Left cardiac atrium (tissue), 4 donors: ENCODE measurements at places on chromosomes 2 and 18. TPM values are rescaled to one million over a fixed set of nuclear protein-coding genes. Genes with fewer than 3 reads are reported as not detected.

GRCh38 chr2:215171151-215171550 lies 32.7 kb upstream of the ABCA12 start:
- DNase-seq, result no peak

DNA sequence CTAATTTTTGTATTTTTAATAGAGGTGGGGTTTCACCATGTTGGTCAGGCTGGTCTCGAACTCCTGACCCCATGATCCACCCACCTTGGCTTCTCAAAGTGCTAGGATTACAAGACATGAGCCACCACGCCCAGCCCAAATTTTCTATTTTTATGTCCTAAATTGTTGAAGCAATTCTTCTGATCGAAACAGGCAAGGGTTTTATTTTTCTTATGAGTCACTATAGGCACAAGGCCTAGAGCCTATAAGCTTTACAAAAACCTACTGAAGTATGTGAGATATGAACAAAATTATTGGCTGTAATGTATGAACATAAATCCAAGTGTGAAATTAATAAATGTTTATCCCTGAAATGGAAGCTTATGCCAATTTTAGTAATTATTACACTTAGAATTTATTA lies 464.2 kb upstream of the NRP2 start:
- DNase-seq, result no peak

GRCh38 chr2:85243101-85244072 lies 84.4 kb downstream of the TGOLN2 start:
- peak; percentile 76 for DNase-seq

DNA sequence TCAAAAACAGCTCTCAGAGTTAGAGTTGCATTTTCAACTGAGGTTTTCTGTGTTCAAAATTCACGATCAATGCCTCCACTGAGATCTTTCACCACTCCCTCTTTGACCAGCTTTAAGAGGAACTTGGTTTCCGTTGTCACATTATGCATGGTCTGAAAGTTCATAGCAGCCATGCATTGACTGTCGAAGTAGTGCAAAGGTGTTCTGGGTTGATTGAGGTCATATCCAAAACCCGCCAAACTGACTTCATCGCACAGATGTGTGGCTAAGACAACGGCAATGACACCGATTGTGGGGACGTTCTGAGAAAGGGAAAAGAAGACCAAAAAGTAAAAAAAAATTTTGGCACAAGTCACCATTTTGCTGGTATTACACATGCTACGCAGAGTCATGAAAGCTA lies 48.7 kb downstream of the ST3GAL5 start:
- DNase-seq, result no peak

DNA sequence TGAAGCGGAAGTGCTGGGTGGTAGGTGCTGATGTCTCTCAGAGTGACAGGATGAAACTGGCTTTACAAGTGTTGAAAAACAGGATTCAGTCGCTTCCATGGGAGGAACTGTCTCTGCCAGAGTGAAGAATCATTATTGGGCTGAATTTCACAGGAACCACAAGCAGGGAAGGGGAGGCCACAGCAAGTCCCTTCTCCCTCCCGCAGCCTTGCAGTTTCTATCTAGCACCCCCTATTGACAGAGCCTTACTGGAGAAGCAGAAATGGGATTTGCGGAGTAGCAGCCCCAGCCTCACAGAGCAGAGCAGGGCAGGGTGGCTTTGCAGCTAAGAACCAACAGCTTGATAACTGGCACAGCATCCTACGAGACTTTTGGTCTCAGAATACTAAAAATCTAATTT lies 33.3 kb upstream of the RMP24 start:
- no peak for DNase-seq

GRCh38 chr18:45355944-45356520 lies 259.2 kb upstream of the SLC14A2 start:
- no peak for DNase-seq

DNA sequence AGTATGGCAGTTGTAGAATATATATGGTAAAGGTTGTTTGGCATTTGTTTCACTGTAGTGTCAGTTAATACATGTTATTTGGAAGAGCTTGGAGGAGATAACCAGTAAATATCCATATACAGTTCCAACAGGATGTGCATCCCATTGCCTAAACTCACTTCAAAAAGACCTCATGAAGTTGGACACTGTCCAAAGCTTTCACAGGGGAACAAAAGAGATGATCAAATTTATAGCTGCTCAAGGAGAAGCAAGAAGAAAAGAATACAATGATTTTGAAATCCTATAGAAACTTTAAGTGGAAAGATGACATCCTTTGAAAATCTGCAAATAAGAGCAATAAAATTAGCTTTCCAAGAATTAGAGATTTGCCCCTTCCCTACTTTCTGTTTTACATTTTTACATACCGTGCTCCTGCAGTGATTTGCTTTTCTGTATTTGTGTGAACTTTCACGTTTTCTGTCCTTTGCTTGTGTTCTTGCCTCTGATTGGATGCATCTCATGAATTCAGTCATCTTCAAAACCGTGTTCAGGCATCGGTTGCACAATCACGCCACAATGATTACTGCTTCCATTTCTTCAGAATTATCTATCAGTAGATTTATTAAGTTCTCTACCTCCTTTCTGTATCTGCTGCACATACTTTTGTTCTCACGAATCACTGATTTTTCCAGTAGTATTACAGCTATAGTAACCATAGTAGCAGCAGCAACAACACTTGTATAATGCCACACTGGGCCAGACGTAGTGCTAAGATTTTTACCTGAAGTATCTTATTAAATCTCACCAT lies 83.8 kb downstream of the PARD3B start:
- DNase-seq, result no peak

DNA sequence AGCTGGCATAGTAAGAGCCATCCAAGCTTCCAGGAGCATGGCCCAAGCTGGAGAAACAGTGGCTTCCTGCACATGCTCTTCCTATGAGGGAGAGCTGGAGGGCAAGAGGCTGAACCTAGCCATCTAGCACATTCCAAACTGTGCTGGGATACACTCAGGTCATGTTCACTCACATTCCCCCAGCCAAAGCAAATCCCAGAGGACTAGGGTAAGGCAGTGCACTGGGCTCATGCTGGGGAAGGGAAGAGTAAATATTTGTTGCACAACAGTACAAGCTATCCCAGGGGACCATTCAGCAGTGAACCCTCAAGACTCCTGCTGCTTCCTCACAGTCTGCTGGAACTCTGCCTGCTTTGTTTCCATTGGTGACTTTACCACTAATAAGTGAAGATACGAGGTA lies 20.7 kb upstream of the GYPC start:
- no peak for DNase-seq

DNA sequence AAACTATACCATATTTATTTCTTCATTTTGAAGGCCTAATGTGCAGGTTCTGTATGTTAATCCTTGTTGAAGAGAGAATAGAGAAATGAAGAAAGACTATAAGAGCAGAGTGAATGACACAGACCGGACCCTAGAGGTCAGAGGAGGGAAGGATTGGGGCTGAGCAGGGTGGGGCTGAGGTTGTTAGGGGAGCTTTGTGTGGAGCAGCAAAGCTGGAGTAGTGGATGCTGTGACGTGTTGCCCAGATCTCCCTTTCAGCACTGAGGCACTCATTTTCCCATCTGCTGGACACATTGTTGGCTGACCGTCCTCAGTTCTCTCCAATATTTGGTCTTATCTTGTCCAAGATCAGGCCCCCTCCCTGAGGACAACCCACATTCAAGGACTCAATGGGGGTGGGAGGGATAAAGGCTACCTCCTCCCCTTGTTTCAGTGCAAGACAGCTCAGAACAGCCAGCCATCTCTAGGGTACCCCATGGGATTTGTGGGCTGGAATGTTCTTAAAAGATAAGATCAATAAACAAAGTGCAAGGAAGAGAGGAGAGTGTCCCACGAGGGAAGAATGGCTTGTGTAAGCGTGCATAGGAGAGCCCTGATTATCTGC lies 143.6 kb downstream of the TDRD15 start:
- DNase-seq, result peak; percentile 21

DNA sequence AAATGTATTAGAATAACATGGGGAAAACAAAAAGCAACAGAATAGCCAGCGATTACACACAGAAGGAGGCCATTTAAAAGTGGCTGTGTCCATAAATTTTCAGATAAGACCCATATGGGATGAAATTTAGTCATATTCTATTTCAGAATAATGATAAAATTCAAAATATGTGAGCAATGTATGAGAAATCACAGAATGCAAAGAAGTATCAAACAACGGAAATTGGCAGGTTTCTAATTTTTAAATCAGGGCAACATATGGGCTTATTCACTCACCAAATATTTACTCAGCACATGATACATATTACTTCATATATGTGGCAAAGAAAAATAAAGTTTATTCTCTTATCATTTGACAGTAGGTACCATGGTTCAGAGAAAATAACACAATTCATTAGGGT lies 208.5 kb downstream of the GRB14 start:
- no peak for DNase-seq

GRCh38 chr18:68504441-68505177 lies 210.3 kb downstream of the TMX3 start:
- no peak for DNase-seq

GRCh38 chr2:133940134-133940533 lies 313.7 kb upstream of the MGAT5 start:
- DNase-seq, result no peak

GRCh38 chr2:232320443-232320803 lies 58.1 kb upstream of the ALPP start:
- no peak for DNase-seq

GRCh38 chr2:75153221-75153620 lies 46.1 kb downstream of the TACR1 start:
- no peak for DNase-seq

DNA sequence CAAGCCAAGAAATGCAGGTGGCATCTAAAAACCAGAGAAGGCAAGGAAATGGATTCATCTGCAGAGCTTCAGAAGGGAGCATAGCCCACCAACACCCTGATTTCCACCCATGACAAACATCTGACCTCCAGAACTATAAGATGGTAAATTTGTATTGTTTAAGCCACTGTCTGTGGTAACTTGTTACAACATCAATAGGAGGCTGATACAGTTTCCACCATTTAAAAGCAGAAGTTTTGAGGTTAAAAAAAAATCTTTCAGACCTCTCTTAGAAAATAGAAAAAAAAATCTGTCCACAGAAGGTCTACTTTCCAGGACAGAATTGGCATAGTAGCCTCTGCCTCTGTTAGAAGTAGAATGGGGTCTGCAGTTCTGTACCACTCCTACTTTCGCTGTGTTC lies 37.2 kb downstream of the SLC40A1 start:
- DNase-seq, result no peak

GRCh38 chr2:130369311-130369964 lies 13.6 kb downstream of the PTPN18 start:
- no peak for DNase-seq

- peak; percentile 63 for DNase-seq
Measured at GRCh38 chr2:70094978-70095719, 7.9 kb downstream of the PCBP1 start.

GRCh38 chr2:157825885-157826284 lies 50.2 kb downstream of the ACVR1 start:
- DNase-seq, result no peak

DNA sequence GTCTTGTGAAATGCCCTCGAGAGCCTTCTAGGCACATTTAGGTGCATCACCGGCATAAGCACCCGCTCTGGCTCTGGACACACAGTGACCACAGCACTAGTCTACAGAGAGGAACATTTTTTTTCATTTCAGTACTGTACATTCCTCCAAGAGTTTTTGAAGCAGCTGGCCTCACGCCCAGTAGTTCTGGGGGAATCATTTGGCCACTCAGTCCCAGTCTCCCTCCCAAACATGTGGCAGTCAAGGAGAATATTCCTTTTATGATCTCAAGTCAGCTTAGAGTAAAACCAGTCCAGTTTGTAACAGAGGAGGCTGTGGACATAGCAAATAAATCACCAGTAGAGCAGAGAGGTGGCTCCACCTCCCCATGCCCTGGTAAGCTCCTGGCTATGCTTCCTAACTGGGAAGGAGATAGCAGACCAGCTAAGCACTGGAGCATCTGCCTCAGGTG lies 48.1 kb downstream of the KCNE4 start:
- peak; percentile 61 for DNase-seq

- DNase-seq, result no peak
Measured at GRCh38 chr2:53903011-53903410, 43.2 kb upstream of the GPR75 start.

- DNase-seq, result no peak
Measured at GRCh38 chr2:221943076-221943810, 355.6 kb downstream of the PAX3 start.

GRCh38 chr18:35478520-35479435 lies 19.0 kb downstream of the INO80C start:
- no peak for DNase-seq

GRCh38 chr2:16037808-16038457 lies 97.6 kb downstream of the MYCN start:
- no peak for DNase-seq

GRCh38 chr18:62205824-62206223 lies 18.8 kb downstream of the RELCH start:
- DNase-seq, result no peak

DNA sequence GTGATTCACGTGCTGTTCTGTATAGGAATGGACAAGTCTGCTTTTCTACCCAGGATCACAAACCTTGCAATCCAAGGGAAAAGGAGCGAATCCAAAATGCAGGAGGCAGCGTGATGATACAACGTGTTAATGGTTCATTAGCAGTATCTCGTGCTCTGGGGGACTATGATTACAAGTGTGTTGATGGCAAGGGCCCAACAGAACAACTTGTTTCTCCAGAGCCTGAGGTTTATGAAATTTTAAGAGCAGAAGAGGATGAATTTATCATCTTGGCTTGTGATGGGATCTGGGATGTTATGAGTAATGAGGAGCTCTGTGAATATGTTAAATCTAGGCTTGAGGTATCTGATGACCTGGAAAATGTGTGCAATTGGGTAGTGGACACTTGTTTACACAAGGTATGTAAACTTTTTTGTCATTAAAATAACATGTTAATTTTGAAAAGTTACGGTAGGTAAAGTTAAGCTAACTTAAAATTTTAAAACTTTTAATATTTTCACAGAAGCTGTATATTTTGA lies 33.0 kb downstream of the PPM1B start:
- DNase-seq, result no peak

- DNase-seq, result no peak
Measured at GRCh38 chr2:190217616-190218015, 102.0 kb downstream of the HIBCH start.

GRCh38 chr18:79855147-79855933 lies 57.6 kb downstream of the KCNG2 start:
- no peak for DNase-seq

- no peak for DNase-seq
Measured at GRCh38 chr2:224434618-224435017, 32.7 kb upstream of the FAM124B start.

ALKAL2 gene
- total RNA-seq, result 0.80 TPM

BBS5 gene
- 8.5 TPM for total RNA-seq

TMEM178A gene
- 2.0 TPM for total RNA-seq

ADRA2B gene
- total RNA-seq, result 1.6 TPM

KIF5C gene
- 1.4 TPM for total RNA-seq

SULT1C4 gene
- 4.5 TPM for total RNA-seq

C2orf78 gene
- total RNA-seq, result not detected

PTH2R gene
- not detected for total RNA-seq

PROM2 gene
- 0.84 TPM for total RNA-seq

CDH20 gene
- 0.06 TPM for total RNA-seq

LAMA3 gene
- total RNA-seq, result 5.6 TPM

GAL3ST2 gene
- 0.44 TPM for total RNA-seq

CREG2 gene
- total RNA-seq, result not detected

BARD1 gene
- 15.3 TPM for total RNA-seq

C2orf72 gene
- total RNA-seq, result not detected

NTSR2 gene
- 0.24 TPM for total RNA-seq

LDAH gene
- total RNA-seq, result 6.6 TPM
